ENCODE measurements at places on chromosomes 13 and 19. TPM values are rescaled to one million over a fixed set of nuclear protein-coding genes. Genes with fewer than 3 reads are reported as not detected.

The PPP6R1 gene
- 14.5 TPM for total RNA-seq

The YJEFN3 gene
- total RNA-seq, result 1.8 TPM

The PRODH2 gene
- not detected for total RNA-seq

The PEAK3 gene
- not detected for total RNA-seq

The RRAS gene
- 11.8 TPM for total RNA-seq

The TINCR gene
- total RNA-seq, result 1.6 TPM

The ZNF865 gene
- 2.1 TPM for total RNA-seq

The CNN1 gene
- total RNA-seq, result 558 TPM

The C1QTNF9 gene
- 1.3 TPM for total RNA-seq

The EID2B gene
- total RNA-seq, result 5.3 TPM

GRCh38 chr13:97142452-97142851, 79.7 kb upstream of the MBNL2 start:
- DNase-seq, result no peak

- no peak for DNase-seq
Measured at GRCh38 chr19:32669310-32669709, 5.7 kb downstream of the ANKRD27 start.

DNA sequence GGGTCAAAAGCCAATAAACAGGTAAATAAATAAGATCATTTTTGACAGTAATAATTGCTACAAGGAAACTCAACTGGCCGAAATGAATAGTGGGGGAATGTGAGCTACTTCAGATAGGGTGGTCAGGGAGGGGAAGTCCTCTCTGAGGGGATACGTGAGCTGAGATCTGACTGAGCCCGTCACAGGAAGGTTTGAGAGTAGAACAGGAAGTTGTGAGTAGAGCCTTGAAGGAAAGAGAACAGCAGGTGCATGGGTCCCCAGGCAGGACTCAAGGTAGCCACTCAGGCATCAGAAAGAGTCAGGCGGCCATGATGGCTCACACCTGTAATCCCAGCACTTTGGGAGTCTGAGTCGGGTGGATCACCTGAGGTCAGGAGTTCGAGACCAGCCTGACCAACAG, 6.3 kb downstream of the IRGQ start:
- no peak for DNase-seq

DNA sequence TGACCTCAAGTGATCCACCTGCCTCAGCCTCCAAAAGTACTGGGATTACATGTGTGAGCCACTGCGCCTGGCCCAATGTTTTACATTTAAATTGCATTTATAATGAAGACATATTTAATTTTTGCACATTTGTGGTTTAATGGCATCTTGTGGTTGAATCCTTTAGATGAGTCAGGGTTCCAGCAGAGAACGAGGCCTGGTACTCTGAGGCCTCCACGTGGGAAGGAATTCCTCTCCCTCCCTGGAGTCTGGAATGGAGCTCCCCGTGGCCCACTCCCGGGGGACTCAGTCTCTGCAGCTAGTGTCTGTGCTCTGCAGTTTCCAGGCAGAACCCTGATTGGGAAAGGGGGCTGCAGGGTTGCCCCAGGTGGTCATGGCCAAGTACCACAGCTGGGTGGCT, 24.2 kb downstream of the ZFR2 start:
- no peak for DNase-seq

GRCh38 chr19:46155237-46155636, 7.2 kb downstream of the IGFL2 start:
- no peak for DNase-seq

GRCh38 chr19:44476559-44477408, 23.5 kb downstream of the ZNF180 start:
- no peak for DNase-seq

- DNase-seq, result no peak
Measured at GRCh38 chr13:28067491-28067890, 32.9 kb downstream of the FLT3 start.

DNA sequence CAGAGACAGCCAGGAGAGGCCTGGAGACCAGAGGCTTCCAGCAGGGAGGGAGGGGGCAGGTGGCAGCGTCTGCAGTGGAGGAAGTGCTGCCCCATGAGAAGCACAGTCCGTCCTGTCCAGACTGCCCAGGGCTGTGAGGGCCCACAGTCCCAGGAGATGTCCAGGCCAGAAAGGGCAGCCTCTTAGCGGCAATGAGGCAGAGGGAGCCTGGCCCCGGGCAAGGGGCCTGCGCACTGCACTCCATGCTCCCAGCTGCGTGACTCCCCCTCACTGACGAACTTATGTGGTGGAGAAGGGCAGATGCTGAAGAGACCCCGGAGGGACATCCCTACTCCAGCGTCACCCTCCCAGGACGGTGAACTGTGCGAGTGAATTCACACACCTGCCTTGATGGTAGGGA, 115.3 kb downstream of the SOX1 start:
- DNase-seq, result no peak

DNA sequence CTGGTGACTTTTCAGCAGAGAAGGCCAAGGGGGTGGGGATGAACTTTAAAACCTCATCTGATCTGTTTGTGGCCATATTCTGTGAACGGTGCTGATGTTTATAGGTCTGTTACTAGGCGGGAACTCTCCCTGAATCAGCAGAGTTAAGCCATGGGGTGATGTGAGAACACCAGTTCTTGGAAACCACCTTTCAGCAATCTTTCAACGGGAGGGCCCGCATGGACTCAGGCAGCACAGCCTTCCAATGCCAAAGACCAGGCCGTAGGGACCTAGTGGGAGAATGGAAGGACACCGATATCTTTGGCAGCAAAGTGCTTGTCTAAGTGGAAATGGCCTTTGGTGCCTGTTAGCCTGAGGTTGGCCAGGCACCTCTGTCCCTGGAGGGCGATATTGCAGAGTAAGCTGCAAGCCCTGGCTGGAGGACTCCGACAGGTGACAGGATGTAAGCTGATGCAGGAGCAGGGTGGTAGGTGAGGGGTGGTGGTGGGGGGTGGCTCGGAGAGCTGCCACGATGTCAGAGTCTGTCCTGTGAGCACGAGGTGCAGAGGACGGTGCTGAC, 57.0 kb downstream of the ERCC5 start:
- DNase-seq, result no peak

DNA sequence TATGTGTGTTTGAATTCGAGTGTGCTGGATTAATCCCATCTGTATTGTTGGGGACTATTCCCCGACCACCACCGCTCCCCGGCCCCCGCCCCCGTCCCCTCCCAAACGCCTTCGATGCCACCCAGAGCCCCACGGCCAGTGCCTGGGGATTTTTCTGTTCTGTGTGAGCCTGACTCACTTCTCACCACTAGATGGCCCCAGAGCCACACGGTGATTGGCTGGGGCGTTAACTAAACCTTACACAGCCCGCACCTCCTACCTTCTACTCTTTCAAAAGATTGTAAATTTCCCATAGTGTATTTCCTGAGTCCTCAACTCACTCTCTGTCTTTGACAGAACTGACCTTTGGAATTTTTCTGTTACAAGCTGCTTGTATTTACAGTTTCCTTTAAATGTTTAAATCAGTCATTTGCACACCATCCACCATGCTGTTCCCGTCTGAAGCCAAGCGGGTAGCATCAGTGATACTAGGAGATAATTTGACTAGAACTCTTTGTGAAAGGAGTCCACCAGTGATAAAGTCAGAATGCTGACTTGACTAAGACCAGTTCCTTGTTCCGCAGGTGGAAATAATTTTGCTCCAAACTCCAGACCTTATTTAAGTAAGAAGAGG, 61.4 kb downstream of the RFX2 start:
- peak; percentile 72 for DNase-seq

DNA sequence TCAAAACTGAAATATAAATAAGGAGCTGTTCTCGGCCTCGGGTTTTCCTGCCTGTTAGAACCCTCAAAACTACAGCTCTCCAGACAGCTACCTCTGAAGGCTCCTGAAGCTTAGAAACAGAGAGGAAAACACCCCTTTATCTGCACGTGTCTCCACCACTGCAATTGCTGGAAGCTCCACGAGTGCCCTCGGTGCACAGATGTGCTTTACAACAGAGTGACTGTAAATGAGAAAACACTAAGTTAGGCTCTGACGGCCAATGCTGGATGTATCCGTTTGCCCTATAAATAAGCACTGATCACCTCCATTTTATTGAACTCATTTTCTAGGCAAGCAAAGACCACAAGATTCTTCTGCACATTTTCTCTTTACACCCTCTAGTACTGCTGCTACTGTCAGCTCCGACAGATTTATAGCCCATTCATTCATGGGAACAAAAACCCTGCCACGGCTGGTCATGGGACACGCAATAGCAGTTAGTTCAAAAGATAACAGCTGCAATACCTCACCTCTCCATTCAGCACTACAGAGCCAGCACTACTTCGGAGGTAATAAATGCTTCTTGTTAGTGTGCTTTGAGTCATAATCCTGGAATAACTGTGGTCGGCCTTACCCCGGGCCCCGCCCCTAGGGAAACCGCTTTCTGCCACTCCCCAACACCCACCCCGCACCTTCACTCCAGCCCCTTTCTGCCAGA, 241.1 kb upstream of the ZNF507 start:
- DNase-seq, result peak; percentile 62

DNA sequence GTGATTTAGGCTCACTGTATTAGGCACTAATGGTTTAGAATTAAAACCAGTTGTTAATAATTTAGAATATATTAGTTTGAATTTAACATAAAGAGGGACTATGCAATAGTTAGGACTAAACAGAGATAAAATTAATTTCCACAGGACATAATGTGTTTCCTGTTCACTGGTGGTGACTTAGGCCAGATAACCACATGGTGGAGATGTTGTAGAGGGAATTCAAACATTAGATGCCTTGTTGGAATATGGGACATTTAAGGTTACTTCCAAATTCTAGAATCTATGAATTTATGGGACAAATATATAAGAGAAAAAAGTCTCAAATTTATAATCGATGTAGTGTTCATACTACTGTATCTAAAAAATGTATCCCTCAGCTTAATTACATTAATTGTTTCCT, 615.5 kb upstream of the KLHL1 start:
- DNase-seq, result no peak

- no peak for DNase-seq
Measured at GRCh38 chr13:48857576-48857975, 118.1 kb upstream of the FNDC3A start.

DNA sequence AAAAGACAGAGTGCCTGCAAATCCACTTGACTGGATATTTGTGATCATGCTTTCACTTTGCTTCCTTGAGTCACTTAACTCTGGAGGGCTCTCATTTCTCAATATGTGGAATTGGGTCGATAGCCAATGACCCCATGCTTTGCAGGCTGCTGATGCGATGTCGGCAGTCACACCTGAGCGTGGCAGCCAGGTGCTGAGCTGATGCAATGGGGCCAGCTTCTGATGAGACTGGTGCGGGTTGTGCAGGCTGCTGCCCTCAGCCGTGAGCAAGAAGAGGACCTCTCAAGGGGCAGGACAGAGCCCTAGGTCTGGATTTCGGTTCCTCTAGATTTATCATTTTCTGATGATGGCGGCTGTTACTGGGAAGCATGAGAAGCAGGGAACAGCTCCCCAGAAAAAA, 334.1 kb downstream of the TEX29 start:
- no peak for DNase-seq

DNA sequence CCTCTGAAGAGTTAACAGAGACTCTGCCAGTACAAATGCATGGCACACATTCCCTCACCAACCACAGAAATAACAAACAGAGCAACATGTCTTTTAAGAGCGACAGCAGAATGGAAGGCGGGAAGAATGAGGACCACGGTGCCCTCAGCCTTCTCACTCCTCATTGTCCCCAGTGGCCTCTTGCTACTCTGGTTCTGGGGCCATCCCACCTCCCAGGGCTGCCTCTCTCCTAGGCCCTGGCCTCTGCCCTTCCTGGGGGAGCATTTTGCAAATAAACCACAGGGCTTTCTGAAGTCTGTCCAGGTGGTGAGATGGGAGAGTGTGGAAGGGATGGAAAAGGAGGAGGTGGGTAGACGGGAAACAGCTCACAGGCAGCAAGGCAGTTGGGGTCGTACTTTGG, 28.3 kb downstream of the CYP2B6 start:
- no peak for DNase-seq

DNA sequence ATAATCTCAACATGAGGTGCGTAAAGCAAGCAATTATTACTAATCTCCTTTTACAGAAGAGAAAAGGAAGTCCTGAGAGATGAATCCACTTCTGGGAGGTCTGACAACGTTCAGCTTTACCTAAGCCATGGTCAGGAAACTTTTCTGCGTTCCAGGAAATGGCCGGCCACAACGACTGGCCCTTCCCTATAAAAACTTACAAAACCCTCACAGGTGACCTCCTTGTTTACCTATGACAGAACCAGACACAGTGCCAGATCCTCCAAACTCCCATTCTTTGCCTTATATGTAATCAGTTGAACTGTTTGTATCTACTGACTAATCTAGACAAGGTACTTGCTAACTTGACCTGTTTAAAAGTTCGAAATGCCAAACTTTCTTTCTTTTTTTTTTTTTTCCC, 351.7 kb upstream of the TMTC4 start:
- no peak for DNase-seq

DNA sequence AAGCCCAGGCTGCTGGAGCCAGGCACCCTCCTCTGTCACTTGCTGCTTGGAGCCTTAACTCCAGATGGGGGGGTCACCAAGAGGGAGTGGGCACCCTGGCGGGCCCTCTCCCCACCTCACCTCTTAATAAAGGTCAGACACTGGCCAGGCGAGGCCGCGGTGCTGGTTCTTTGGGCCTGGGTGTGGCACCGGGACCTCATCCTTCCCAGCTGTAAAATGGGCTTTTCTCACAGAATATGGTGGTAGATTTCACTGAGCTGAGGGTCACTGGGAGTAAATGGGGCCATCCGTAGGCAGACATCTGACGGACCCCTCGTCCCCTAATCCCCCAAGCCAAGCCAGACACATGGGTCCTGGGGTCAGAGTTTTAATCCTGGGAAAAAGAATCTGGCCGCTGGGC, 14.9 kb downstream of the STAP2 start:
- DNase-seq, result no peak

- DNase-seq, result no peak
Measured at GRCh38 chr19:53942001-53942786, 20.5 kb upstream of the CACNG8 start.

All from urinary bladder (tissue), 4 donors.